Activated T-helper 2 cell treated with anti-CD3 and anti-CD28 coated beads, Interferon-gamma antibody, Interleukin-2, Interleukin-4, amounts not matched to agents 10 μg/mL and 5 μg/mL and 100 μg/mL, durations not matched to agents 14 hours and 24 hours and 36 hours (primary cell): ENCODE measurements at places on chromosomes 3 and 15.
A peak's percentile ranks its signal among the peaks of the same experiment; 100 is the strongest.

- DNase-seq: no peak
Measured at GRCh38 chr15:28265334-28266019, 56.5 kb downstream of the HERC2 start.

- DNase-seq: no peak
Measured at GRCh38 chr3:195032955-195033354, 238.0 kb downstream of the XXYLT1 start.

- DNase-seq: no peak
Measured at GRCh38 chr15:57335293-57335715, 41.0 kb upstream of the CGNL1 start.

- no peak for DNase-seq
Measured at GRCh38 chr3:175608356-175608755, 749.2 kb downstream of the NAALADL2 start.

- DNase-seq: no peak
Measured at GRCh38 chr15:75309711-75310110, 26.2 kb upstream of the COMMD4 start.

- peak; percentile 7 for DNase-seq
Measured at GRCh38 chr15:101536166-101536874, 46.8 kb upstream of the PCSK6 start.

DNA sequence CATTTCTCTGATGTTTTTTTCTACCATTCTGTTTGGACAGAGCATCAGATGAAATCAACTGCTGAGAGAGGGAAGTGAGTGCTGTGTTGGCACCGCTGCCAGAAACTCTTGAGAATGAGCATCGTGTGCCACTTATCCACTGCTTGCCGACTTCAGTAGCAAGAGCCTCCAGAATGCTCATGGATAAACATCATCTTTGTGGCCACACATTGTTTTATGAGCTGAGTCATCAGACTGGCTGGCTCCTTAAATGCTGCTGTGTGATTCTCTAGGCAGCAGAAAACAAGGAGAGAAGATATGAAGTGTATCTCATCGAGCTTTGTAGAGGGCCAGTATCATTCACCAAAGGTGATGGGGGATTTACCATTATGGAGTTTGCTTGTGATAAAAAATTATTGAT, 3.4 kb upstream of the DOCK3 start:
- no peak for DNase-seq
